ENCODE measurements at places on chromosomes 1 and 21. TPM values are rescaled to one million over a fixed set of nuclear protein-coding genes. Genes with fewer than 3 reads are reported as not detected.

Gene NPPA
- not detected for total RNA-seq

Gene OR2M5
- not detected for total RNA-seq

- peaks cover 1% of the 10 kb centered on the region for H3K27me3 ChIP-seq
- no peak overlapping the region for H3K4me3 ChIP-seq
These were observed 118.3 kb downstream of the CNIH3 start for GRCh38 chr1:224734261-224734935.

DNA sequence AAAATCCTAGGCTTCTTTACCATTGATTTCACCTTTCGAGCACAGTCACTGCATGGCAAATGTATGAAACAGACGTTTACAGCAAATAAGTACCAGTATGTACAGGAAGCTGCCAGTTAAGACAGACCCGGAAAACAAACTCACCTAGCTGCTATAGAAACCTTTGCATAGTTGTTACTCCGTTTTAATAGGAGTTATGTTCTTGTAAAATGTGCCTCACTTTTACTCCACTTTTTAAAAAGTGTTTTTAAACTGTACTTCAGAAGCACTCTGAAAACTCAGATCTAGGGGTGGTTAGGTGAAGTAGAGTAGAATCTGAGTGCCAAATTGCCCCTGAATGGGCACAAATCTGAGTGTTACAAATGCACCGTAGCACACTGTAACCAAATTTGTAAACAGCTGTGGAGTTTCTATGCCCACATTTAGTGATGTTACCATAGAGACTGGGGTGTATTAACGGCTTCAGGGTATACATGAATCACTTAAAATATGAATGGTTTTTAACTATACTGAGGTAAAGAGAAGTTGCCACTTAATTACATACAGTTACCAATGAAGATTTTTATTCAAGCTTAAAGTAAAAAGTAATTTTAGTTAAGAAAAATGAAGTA lies 30.7 kb downstream of the CNIH4 start:
- no peaks in the 10 kb centered on the region for H3K27me3 ChIP-seq
- H3K4me1 ChIP-seq = no peaks in the 10 kb centered on the region
- H3K36me3 ChIP-seq = no peaks in the 10 kb centered on the region
- H3K27ac ChIP-seq = no peak overlapping the region
- no peak for DNase-seq

GRCh38 chr1:198128533-198128932 lies 28.3 kb upstream of the NEK7 start:
- no peaks in the 10 kb centered on the region for H3K36me3 ChIP-seq
- no peaks in the 10 kb centered on the region for H3K4me1 ChIP-seq
- no peaks in the 10 kb centered on the region for H3K27me3 ChIP-seq
- H3K27ac ChIP-seq = no peak overlapping the region
- no peak overlapping the region for H3K4me3 ChIP-seq

DNA sequence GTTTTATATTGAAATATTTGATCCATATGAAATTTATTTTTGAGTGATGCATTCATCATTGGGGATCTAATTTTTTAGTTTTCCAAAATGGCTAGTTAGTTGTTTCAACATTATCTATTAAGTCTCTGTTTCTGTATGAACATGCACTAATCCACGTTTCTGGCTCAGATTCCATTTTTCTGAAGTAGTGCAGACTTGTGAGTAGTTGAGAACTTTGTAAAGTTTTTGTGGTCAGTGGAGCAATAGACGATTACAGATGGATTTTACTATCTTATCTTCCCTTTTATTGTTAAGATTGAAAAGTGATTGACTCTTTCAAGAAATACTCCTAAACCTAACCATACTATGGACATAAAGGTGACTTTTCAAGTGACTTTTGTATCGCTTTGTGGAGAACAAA lies 16.7 kb downstream of the SOAT1 start:
- no peaks in the 10 kb centered on the region for H3K4me1 ChIP-seq
- no peak overlapping the region for H3K4me3 ChIP-seq
- no peak for DNase-seq
- no peaks in the 10 kb centered on the region for H3K36me3 ChIP-seq
- no peaks in the 10 kb centered on the region for H3K27me3 ChIP-seq

Data from aorta (tissue), 5 donors.